Activated T-cell treated with anti-CD3 and anti-CD28 coated beads, Interleukin-2, amount 50 U/mL, for 72 hours (primary cell): ENCODE measurements at places on chromosomes 5 and 9. TPM values are rescaled to one million over a fixed set of nuclear protein-coding genes. Genes with fewer than 3 reads are reported as not detected.

The TEX48 gene
- total RNA-seq, result 1.4 TPM

The ARHGEF37 gene
- 1.6 TPM for total RNA-seq

The RXFP3 gene
- total RNA-seq, result not detected

The INSL6 gene
- not detected for total RNA-seq

GRCh38 chr5:55232985-55233928 is at the start of gene CCNO:
Gene CCNO (minus strand): TSS chr5:55233608. CDS start chr5:55233523, 85 bp downstream.
- peak within 1 kb of the TSS; percentile 92 for H3K4me3 ChIP-seq
- no peak within 1 kb of the TSS for H3K27ac ChIP-seq
- peaks cover 42% of the 10 kb centered on the region for H3K4me1 ChIP-seq
- H3K27me3 ChIP-seq, result peaks cover 83% of the 10 kb centered on the region
- DNase-seq, result peak; percentile 70

DNA sequence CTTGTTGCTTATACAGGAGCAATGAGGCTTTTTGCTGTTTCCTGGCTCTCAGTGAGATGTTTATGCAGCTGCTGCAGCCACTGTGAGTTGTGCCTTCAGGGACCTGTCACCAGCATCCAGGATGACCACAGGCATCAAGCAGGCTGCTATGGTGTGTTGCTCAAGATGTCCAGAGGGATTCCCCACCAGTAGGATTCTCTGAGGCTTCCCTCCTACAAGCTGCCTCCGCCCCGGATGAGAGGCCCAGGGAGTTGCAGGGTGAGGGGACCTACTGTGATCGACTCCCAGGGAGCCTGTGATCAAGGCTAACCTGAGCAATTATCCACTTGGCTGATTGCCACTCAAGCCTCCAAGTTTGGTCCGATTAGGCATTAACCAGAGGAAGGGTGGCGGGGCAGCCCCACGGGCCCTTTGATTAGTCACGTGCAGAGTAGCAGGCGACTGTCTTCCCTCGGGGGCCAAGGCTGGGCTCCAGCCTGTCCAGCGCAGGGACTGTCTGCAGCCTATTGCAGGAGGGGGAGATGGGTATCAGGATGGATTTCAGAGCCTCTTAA is 1.8 kb upstream of the FAT2 start:
- H3K4me1 ChIP-seq, result peaks cover 9% of the 10 kb centered on the region
- DNase-seq, result no peak
- H3K4me3 ChIP-seq, result no peak overlapping the region
- H3K27me3 ChIP-seq, result no peaks in the 10 kb centered on the region
- no peaks in the 10 kb centered on the region for H3K36me3 ChIP-seq

GRCh38 chr5:139394654-139395566 is at the start of gene PROB1:
Gene PROB1 (minus strand): TSS chr5:139395104. CDS start chr5:139395081, 23 bp downstream.
- H3K27me3 ChIP-seq, result no peaks in the 10 kb centered on the region
- no peak within 1 kb of the TSS for H3K27ac ChIP-seq
- peak within 1 kb of the TSS; percentile 98 for H3K4me3 ChIP-seq
- H3K4me1 ChIP-seq, result peaks cover 68% of the 10 kb centered on the region
- no peak for DNase-seq
- peaks cover 8% of the 10 kb centered on the region for H3K36me3 ChIP-seq

- no peak overlapping the region for H3K4me3 ChIP-seq
- H3K36me3 ChIP-seq, result no peaks in the 10 kb centered on the region
- H3K4me1 ChIP-seq, result no peaks in the 10 kb centered on the region
- H3K27ac ChIP-seq, result no peak overlapping the region
- H3K27me3 ChIP-seq, result no peaks in the 10 kb centered on the region
- no peak for DNase-seq
Observed at GRCh38 chr9:114203410-114204140, 48.2 kb downstream of the COL27A1 start.

- H3K36me3 ChIP-seq, result no peaks in the 10 kb centered on the region
- no peak overlapping the region for H3K27ac ChIP-seq
- peaks cover 5% of the 10 kb centered on the region for H3K4me1 ChIP-seq
- H3K27me3 ChIP-seq, result peaks cover 10% of the 10 kb centered on the region
Observed at GRCh38 chr5:112333331-112333781, 85.7 kb downstream of the EPB41L4A start.

DNA sequence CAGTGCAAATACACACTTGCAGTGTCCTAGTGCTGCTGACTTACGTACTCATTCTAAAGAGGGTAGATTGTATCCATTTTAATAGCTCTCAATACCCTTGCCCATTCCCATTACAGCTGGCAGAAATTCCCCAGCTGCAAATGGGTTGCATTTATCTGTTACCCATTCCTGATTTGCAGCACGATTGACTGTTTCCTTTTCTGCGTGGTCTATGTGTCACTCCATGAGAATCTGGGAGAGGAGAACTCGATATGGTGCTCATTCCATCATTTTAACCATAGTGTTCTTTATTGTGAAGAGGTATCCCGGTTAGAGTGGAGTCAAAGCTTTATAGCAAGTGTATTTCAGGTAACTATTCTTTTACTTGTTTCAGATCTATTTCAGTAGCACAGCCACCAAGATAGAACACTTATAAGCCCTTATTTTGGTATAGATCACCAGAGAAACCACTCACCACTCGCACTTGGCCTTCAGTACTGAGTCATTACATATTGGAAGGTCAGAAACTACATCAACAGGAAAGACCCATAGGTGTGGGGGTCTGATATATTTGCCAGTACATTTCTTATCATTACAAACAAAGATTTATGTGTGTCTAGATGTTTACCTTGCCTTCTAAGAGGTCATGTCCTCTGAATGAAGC is 139.5 kb downstream of the MUSK start:
- DNase-seq, result no peak
- no peaks in the 10 kb centered on the region for H3K27me3 ChIP-seq
- H3K36me3 ChIP-seq, result no peaks in the 10 kb centered on the region
- no peak overlapping the region for H3K4me3 ChIP-seq
- H3K4me1 ChIP-seq, result peaks cover 7% of the 10 kb centered on the region

GRCh38 chr5:89451263-89451662 is 568.3 kb upstream of the MEF2C start:
- no peak for DNase-seq
- H3K27ac ChIP-seq, result no peak overlapping the region
- no peaks in the 10 kb centered on the region for H3K27me3 ChIP-seq
- no peak overlapping the region for H3K4me3 ChIP-seq
- no peaks in the 10 kb centered on the region for H3K36me3 ChIP-seq

DNA sequence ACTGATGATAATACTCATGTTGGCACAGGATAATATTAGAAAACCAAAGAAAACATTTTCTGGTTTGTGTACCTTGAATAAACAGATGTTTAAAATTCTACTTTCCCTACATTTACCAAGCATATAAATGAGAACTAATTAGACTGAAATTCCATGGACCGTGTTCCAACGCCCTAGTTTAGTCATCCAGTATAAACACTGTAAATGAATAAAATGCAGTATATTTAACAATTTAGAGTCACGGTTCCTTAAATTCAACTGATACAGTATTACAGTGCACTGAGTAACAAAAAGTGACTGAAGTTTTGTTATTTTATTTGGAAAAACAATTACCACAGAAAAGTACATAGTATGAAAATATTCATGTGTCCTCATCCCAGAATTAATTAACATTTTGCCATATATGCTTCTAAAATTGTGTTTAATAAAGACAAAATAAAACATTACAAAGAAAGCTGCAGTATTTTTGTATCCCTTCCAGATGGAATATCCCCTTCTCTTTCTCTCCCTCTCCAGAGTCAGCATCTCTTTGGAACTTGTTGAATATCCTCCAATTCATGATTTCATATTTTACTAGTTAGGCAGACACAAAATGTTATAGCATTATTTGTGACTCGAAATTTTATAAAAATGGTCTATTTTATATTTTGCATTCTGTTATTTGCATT is 112.5 kb downstream of the HMHB1 start:
- H3K4me1 ChIP-seq, result peaks cover 18% of the 10 kb centered on the region
- no peak for DNase-seq
- H3K27ac ChIP-seq, result no peak overlapping the region
- no peaks in the 10 kb centered on the region for H3K27me3 ChIP-seq
- no peak overlapping the region for H3K4me3 ChIP-seq
- H3K36me3 ChIP-seq, result no peaks in the 10 kb centered on the region

- no peak overlapping the region for H3K4me3 ChIP-seq
- no peak for DNase-seq
- no peaks in the 10 kb centered on the region for H3K27me3 ChIP-seq
- peaks cover 3% of the 10 kb centered on the region for H3K36me3 ChIP-seq
Observed at GRCh38 chr5:65750938-65751337, 28.9 kb downstream of the NLN start.

- DNase-seq, result no peak
- no peak overlapping the region for H3K4me3 ChIP-seq
- H3K4me1 ChIP-seq, result no peaks in the 10 kb centered on the region
- H3K27ac ChIP-seq, result no peak overlapping the region
- H3K27me3 ChIP-seq, result no peaks in the 10 kb centered on the region
Observed at GRCh38 chr5:116455061-116455460, 119.6 kb downstream of the SEMA6A start.

DNA sequence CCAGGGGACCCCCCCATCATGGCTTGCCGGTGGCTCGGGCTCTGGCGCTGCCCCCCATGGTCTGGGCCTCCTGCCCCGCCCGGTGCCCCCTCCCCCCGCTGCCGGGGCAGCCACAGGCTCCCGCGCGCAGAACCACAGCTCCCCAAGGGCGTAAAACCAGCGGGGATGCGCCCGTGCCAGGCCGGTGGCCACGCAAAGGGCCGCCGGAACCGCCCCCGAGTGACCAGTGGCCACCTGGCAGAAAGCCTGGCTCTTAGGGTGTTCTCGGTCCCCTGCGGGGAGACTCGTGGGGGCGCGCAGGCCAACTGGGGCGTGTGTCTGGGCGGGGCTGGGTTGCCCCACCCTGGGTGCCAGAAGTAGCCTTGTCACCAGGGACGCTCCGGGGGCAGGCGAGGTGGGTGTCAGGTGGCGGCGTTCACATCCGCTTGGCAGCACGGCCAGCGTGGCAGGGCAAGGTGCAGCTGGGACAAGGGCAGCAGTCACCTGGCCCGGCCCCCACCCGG is 515 bp upstream of the AGPAT2 start:
- H3K4me3 ChIP-seq, result peak overlapping the region; percentile 40
- peaks cover 4% of the 10 kb centered on the region for H3K4me1 ChIP-seq
- H3K27ac ChIP-seq, result no peak overlapping the region
- no peaks in the 10 kb centered on the region for H3K27me3 ChIP-seq
